ENCODE measurements at places on chromosomes 6 and 20. TPM values are rescaled to one million over a fixed set of nuclear protein-coding genes. Genes with fewer than 3 reads are reported as not detected.

GRCh38 chr6:135411339-135411738, 86.2 kb downstream of the AHI1 start:
- no peak for DNase-seq

GRCh38 chr6:15997586-15998388, 131.1 kb upstream of the MYLIP start:
- no peak for DNase-seq

DNA sequence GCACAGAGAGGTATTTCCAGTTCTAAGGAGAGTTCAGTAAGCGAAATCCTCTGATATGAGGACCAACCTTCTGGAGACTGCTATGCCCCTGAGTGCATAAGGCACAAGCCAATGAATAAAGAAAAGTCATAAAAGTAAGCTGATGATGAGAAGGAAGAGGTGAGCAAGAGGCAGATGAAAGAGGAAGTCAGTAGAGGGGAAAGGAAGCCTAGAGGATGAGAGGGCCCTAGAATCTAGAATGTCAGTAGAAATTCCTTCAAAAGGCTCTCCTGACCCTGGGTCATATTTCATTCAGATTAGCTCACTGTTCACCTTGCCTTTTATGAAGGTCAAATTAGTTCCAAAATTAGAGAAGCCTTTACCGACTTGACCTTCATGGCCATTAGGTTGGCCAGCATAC, 209.2 kb downstream of the CD83 start:
- DNase-seq, result no peak

DNA sequence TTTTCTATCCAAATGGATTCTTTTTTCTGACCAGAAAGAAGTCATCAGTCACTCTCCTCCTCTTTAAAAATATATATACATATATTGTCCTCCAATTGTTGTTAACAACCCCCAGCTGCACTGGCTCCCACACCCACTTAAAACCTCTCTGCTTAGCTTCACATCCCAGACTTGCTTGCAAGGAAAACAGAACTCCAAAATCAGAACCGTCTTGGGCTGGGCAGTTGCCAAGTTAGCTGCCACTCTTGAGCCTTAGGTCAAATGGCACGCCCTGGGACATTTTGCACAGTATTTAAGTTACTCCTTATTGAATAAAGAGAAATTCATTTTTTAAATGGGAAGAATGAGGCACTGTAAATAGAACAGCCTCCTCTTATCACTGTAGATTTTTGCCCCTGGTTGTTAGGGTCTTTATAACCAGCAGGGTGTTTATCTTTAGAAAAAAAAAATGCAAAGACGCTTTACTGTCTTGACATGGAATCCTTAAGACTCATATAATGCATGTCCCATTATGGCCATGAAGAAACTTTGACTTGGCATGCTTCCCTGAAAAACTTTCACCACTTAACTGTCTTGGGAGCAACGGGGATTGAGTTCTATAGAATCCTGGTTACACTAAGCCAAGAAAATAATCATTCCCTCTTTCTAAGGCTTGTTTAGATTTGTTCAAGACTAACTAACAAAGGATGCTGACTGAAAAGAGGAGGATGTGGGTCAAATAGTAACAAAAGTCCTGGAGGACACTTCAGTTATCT, 204.5 kb downstream of the ISM1 start:
- no peak for DNase-seq

DNA sequence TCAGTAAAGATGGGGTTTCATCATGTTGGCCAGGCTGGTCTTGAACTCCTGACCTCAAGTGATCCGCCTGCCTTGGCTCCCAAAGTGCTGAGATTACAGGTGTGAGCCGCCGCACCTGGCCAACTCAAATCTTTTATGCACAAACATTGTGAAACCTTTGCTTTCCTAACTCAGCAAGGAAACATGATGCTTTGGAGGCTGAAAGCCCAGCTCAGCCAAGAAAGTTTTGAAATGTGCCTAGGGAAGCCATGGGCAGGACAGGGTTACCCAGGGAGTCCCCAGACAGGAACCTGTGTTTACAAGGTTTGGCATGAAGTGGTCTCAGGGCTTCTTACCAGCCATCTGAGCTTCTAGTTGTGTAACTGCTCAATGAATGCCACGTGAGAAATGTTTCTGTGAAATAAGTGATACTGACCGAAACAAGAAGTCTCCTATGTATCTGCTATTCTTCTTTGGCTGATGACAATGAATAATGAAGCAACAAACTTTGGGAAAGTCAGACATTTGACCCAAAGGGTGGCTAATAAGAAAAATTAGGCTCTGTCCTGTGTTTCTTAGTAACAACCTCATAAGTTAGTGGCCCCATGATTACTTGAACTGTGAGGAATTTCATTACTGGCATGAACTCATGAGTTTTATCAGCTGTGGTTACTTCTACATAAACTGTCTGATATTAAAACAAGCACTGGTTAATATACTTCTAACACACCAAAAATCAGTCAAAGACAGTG, 163.5 kb downstream of the KIF6 start:
- DNase-seq, result no peak

- DNase-seq, result peak; percentile 58
Measured at GRCh38 chr20:19934792-19935491, 82.2 kb upstream of the NAA20 start.

DNA sequence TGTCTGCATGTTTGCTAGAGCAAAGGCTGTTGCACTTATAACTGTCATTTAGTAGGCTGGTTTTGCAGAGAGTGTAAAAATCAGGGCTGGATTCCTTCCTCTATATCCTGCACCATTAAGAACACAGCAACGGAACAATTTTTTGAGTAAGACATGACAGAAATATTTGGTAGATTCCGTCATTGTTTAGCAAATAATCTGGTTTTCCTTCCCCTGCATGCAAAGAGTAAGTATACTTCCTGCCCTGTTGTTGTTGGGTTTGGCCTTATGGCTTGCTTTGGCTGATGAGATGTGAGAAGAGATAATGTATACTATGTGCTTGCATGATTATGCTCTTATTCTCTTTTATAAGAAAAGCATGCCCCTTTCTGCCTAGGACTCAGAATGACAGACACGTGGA, 23.8 kb downstream of the MANEA start:
- no peak for DNase-seq

GRCh38 chr6:63883597-63883996, 248.0 kb downstream of the PHF3 start:
- no peak for DNase-seq

- DNase-seq, result no peak
Measured at GRCh38 chr20:14288341-14289330, 48.8 kb downstream of the FLRT3 start.

GRCh38 chr20:11483697-11484096, 434.0 kb upstream of the BTBD3 start:
- no peak for DNase-seq

GRCh38 chr6:24332317-24332716, 25.5 kb downstream of the DCDC2 start:
- no peak for DNase-seq

Gene ADAM33
- 10.8 TPM for total RNA-seq

Gene MYO6
- total RNA-seq, result 5.0 TPM

Gene CLPSL1
- not detected for total RNA-seq

Gene RNF182
- not detected for total RNA-seq
